ENCODE measurements at places on chromosomes 5 and 9.

DNA sequence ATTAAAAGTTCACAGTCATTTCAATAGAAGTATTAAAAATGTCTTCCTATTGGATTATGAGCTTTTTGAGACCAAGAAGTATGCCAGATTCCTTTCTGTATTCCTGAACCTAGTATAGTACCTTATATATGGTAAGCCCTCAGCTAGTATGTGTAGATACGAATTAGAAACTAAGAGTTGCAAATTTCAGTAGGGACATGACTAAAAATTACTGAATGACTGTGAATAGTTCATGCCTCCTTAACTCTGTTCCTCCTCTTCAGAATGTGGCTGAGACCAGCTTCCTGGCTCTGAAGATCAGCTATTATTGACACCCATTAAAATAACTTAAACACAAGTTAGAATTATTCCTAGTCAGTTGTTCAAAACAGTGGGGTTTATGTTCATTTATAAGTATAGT is 19.7 kb downstream of the KDM3B start:
- no peak for DNase-seq

- no peak for DNase-seq
These were observed 19.0 kb upstream of the PTGER4 start for GRCh38 chr5:40660751-40661150.

- peak; percentile 3 for DNase-seq
These were observed 3.0 kb upstream of the SLC25A48 start for GRCh38 chr5:135831439-135831838.

DNA sequence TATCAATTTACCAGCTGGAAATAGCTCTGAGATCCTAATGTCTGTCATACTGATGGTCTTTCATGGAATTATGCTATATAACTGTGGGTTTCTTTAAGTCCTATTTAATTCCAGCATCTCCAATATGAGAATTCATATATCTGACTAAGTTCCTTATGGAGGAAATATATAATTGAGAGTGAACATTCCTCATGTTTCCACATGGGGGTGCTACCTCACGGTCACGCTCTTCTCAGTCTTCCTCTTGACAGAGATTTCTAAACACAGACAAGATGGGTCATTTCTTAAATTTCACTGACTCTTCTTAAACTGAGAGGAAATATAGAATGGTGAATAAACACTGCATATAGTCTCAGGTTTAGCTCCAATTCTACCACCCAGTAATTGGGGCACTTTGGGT is 212.1 kb downstream of the SLF1 start:
- peak; percentile 12 for DNase-seq

DNA sequence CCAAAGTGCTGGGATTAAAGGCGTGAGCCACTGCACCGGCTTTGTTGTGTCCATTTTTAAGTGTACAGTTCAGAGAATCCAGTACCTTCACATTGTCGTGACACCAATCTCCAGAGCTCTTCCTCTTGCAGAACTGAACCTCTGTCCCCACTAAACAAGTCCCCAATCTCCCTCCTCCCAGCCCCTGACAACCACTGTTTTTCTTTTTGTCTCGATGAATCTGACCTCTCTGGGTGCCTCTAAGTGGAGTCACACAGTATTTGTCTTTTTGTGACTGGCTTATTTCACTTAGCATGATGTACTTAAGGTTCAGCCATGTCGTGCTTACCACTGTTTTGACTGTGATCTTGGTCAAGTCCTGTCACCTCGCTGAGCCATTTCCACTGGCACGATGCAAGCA is 1.6 kb downstream of the WDR38 start:
- DNase-seq, result no peak

GRCh38 chr5:151249281-151249680 is 3.7 kb upstream of the GM2A start:
- no peak for DNase-seq

- no peak for DNase-seq
These were observed 303.0 kb upstream of the CDH9 start for GRCh38 chr5:27341342-27341741.

DNA sequence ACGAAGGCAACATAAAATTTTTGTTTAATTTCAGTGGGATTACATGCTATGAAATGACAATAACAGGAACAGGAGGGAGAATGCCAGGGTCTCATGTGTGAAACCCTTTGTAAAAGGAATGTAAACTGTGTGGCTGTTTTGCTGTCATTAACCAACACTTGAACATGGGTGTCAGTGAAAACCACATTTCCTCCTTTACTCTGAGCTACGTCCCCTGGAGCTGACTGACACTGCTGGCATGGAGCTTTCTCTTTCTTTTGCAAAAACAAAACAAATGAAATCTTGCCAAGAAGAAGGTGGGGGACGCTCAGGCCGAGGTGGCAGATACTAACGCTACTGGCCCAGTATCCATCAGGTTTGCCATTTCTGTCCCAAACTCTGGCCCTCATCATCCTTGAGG is 121.4 kb downstream of the DMRT2 start:
- DNase-seq, result no peak

GRCh38 chr5:39368116-39368515 is 3.8 kb upstream of the C9 start:
- DNase-seq, result no peak

DNA sequence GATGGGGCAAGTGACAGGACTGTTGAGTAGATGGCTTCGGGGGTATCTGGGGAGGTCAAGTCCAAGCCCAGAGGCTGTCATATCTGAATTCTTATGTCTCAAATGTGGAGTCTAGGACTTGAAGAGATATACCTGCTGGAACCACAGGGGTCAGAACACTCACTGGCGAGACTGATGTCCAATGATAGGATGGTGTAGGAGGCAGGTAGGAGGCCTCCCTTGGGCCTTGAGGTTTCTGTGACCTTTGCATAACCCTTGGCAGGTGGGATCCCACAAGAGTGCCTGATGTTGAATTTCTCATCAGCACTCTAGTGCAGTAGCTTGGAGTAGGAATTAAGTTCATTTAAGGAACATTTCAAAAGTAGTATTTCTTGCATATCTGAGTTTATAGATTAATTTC is 2.8 kb downstream of the CCL21 start:
- DNase-seq, result no peak

GRCh38 chr5:142289708-142290576 is 34.9 kb downstream of the SPRY4 start:
- DNase-seq, result no peak
